ENCODE measurements at places on chromosomes 7 and 10. TPM values are rescaled to one million over a fixed set of nuclear protein-coding genes. Genes with fewer than 3 reads are reported as not detected.

GRCh38 chr7:83155407-83155806 lies 7.3 kb downstream of the PCLO start:
- DNase-seq, result no peak

DNA sequence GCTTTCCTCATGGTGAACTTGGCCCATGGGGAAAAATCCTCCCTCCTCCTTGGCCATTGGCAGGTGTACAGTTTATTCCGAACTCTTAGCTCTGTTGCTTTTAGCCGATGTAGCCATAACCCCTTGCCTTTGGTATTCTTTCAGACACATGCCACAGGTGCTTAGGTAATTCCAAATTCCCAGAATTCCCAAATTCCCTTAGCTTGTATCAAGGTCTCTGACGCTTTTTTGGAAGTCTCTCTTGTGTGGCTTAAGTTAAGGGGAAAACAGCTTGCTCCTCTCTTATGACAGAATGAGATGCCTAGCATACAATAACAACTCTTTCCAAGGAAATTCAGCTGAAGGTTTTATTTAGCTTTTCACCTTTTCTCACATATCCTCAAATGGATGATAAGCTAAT lies 68.0 kb downstream of the SUGCT start:
- no peak for DNase-seq

GRCh38 chr10:30081182-30081581 lies 21.8 kb upstream of the JCAD start:
- no peak for DNase-seq

- DNase-seq, result peak; percentile 21
Observed at GRCh38 chr7:66504131-66504530, 124.5 kb upstream of the KCTD7 start.

- DNase-seq, result no peak
Observed at GRCh38 chr7:91089382-91089963, 174.8 kb upstream of the FZD1 start.

DNA sequence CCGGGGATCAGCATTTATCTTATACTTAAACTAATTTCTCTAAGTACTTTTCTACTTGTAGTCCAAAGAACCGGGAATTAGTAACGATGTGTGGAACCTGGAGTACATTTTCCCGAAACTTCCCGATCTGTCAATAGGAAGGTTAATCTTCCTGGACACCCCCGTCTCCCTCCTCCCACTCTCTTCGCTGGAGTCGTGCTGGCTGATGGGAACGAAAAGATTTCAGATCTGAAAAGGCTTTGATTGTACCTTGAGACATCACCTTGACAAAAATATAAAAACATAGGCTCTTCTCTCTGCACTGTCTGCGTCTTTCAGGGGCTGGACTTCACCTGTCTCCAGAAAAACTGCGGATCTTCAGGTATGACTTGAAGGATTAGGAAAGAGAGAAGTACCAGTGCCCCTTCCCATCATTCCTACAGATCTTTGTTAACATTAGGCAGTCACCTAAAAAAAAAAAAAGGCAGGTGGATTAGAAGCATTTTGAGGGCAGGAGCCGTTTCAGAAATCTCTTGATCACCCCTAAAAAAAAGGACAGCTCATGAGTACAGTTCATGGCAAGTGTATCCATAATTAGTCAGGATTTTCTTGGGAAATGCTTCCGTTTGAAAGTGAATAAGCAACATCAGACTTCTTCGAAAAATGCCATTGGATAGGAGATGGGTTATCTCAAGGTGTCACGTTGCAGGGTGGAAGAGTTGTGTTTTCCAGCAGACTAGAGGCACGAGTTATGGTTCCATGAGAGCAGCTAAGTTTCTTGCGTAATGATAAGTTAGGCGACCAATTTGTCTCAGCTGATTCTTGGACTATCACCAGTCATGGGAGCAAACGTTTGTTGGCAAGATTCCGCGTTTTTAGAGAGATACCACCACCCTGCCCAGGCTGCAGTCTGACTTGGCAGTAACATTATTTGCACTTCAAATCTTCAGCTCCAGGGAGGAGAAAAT lies 7.8 kb upstream of the BAMBI start:
- no peak for DNase-seq

- no peak for DNase-seq
Observed at GRCh38 chr7:47897831-47898230, 50.4 kb downstream of the PKD1L1 start.

- no peak for DNase-seq
Observed at GRCh38 chr10:45410807-45411606, 37.0 kb downstream of the ALOX5 start.

DNA sequence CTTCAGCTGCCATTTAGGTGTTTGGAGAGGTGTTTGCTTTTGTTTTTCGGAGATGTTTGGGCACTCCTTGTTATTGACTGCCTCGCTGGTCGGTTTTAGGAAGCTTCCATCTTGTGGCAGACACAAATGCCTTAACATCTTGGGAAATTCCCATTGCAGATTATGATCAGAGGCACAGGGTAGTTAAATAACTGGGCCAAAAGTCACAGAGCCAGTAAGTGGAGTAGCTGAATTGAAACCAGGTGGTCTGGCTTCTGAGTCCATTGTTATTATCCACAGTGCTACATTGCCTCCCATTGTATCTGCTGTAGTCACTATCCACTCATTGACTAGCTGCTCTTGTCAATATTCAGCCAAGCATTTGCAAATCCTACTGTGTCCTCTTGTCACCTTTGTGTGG lies 138.2 kb upstream of the PLPP4 start:
- no peak for DNase-seq

DNA sequence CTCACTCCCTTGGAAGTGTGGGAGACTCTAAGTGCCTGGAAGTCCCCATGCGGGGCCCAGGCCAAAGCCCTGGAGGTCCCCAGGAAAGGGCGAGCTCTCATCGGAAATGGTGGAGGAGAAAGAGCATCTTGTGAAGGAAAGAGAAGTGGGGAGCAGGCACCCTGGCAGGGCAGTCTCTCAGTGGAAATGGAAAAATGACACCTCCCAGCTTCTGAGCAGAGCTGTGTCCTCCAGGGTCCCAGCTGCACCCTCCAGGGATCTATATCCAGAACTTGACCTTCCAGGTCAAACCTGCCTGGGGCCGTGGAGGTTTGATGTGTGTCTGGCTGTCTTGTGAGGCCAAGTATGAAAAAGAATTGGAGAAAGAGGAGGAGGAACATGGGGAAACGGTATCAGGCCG lies 29.5 kb downstream of the PAX2 start:
- DNase-seq, result no peak

DNA sequence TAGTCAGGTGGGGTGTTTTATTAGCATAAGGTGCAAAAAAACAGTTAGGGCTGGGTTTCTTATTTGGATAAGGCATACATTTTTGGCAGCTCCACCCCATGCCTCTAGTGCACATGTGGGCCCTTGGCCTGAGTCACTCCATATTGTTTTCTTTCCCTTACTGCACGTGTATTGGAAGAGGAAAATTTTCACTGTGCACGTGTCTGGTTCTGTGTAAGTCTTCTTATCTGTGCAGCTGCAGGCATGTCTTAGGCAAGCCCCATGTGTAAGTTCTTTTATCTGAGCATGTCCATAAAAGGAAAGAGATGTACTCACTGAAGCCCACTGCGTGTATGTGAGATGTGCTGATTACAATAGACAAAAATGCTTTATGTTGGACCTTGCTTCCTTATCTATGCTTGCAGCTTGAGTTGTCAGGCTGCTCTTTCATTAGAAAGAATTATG lies 540.3 kb upstream of the IGFBP3 start:
- DNase-seq, result no peak

DNA sequence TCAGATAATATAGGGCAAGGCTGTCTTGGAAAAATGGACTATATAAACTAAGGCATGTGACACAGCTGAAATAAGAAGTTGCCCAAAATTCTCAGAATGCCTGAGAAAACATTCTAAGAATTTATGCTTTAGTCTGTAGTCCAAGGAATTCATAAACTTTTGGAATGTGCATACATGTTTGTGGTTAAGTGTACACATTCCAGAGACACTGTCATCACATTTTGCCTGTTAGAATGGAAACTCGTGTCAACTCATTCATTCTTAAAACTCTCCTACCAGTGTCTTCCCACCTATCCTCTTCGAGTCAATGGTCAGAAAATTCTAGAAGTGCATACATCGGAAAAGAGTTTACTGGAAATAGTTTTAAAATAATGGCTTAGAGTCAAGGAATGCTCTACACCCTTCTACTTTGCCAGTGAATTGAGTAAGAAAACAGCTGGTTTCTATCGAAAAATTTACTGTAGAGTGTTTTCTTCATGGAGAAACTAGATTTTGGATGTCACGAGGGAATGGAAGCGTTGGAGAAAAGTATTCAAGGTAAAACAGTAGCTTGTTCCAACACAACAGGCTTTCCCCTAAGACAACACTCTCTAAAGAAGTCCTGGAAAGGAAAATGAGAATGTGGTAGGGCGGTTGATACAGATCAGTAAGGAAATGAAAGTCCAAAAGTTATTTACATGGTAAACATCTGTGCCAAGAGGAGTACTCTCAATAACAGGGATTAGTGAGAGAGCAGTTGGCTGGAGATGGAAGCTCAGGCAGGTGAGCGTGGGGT lies 1177.6 kb upstream of the C7orf33 start:
- no peak for DNase-seq

DNA sequence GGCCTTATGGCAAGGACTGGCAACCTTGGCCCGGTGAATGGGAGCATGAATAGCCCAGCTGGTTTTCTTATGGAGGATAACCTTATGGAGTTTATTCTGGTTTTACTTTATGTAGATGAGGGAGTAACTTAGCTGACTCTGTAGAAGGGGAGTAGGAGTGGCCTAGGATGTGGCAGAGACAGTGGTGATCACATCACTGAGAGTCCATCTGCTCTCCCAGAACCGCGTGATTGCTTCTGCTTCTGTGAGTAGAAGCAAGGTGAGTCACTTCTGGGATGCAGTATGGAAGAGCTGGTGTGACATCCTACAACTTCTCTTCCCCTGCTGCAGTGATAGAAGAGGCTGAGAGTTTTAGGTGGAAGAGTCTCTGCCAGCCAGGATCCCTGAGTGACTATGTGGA lies 129.2 kb downstream of the RPS24 start:
- DNase-seq, result no peak

GRCh38 chr10:1492641-1493040 lies 244.7 kb downstream of the ADARB2 start:
- no peak for DNase-seq

The PRSS37 gene
- not detected for polyA plus RNA-seq

DNA sequence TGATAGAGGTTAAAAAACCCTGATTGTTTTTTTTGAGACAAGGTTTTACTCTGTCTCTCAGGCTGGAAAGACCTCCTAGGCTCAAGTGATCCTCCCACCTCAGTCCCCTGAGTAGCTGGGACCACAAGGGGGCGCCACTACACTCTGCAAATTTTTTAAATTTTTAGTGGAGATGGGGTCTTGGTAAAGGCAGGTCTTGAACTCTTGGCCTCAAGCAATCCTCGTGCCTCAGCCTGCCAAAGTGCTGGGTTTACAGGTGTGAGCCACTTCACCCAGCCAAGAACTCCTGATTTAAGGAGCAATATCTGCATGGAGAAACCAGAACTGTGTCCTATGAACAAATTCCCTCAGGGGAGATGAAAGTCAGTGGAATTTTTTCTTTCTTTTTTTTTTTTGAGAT lies 7.3 kb upstream of the KLHDC10 start:
- no peak for DNase-seq

The PILRA gene
- polyA plus RNA-seq, result 4.8 TPM

- no peak for DNase-seq
Observed at GRCh38 chr7:30068117-30068516, 39.9 kb downstream of the PLEKHA8 start.

GRCh38 chr10:90326498-90327267 lies 531.2 kb downstream of the HTR7 start:
- no peak for DNase-seq

DNA sequence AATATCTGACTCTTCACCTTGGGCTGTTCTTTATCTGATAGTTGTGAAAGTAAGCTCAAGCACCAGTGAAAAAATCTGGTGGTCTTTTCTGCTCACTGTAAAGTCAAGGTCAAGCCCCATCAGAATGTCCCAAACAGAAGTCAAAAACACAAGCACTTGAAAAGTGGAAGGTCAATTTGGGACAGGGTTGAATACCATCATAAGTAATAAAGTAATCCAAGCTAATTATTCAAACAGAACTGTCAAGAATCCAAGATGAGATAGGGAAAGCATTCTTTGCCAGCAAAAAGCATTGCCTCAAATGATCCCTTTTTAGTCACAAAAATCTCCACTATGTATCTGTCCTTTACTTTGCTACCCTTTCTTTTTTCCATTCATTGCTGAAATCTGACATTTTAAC lies 430.1 kb upstream of the NPVF start:
- DNase-seq, result no peak

The NANOS1 gene
- polyA plus RNA-seq, result 7.0 TPM

The TRIM24 gene
- 34.4 TPM for polyA plus RNA-seq

DNA sequence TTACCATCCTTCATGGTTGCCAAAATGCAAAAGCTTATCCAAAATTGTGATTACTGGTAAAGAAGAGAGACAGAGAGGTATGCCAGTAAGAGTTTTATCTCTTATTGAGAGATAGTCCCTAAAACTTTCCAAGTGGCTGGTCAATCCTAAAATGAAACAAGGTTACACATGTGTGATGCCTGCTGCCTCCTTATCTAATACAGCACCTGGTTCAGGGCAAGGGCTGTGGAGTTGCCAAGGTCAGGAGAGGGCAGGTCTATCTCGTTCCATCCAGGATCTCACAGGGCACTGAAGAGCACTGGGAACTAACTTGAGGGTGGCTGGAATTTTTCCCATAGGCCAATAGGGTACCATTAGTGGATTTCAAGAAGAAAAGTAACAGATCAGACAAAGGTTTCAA lies 18.3 kb downstream of the VOPP1 start:
- DNase-seq, result no peak

GRCh38 chr7:100794741-100795140 lies 32.6 kb downstream of the EPHB4 start:
- DNase-seq, result no peak

DNA sequence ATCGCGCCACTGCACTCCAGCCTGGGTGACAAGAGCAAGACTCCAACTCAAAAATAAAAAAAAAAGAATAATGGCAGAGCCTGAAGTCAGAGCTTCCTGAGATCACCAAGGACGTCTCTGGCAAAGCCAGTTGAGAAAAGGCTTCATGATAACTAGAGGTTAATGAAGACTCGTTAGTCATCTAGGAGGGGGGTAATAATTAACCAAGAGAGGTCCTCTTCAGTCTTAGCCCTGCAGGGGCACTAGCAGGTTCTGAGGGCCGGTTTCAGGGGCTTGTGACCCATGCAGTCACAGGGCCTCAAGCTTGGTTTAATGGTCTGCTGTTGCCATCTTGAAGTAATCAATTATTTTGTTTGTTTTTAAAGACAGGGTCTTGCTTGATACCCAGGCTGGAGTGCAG lies 28.6 kb upstream of the PROSER2 start:
- DNase-seq, result no peak

DNA sequence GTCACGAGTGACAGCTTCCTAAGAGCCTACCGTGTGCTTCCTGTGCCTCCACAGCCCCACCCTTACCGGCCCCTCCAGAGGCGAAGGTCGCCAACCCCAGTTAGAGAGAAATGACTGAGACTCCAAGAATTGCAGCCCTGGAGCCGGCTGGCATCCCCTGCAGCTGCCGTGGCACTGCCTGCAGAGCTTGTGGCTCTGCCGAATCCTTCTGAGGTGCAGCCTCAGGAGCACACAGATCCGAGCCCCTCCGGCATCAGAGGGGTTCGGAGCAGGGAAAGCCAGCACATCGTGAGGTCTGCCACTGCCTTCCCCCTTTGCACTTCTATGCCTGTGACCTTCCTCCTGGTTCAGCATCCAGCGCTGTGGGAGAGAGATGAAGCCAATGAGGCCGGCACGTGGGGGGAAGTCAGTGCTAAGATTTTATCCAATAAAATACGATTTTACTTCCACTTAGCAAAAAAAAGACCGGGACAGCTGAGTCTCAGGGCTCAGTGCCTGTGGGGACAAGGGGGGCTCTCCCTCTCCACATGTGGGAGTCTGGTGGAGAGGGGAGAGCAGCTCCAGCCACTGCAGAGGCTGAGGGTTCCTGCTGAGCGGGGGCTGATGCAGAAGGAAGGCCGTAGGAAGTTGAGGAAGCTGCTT lies 80.1 kb downstream of the TCERG1L start:
- DNase-seq, result no peak
